ENCODE measurements at places on chromosomes 1 and 21.

DNA sequence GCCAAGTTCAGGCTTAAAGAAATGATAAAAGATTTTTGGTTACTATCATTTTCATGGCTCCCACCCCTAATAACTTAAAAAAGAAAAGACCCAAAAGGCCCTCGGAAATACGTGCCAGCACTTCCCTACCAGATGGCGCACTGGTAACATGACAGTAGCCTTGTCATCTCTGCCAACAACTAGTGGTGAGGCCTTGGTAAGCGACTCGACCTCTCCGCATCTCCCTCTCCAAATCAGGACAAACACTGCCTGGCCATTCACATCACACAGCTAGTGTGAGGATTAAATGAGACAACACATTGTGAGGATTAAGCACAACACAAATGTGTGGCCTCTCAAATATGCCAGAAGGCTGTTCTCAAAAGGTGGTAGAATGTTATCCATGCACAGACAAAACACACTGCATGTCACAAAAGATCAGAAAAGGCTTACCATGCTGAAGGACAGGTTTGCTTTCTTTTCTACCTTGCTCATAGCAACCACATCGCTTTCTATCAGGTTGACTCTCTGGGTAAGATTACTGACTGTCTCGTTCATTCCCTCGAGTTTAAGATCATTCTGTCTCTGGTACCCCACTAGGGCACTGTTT is 16.4 kb downstream of the TEX38 start:
- DNase-seq: no peak

- no peak for DNase-seq
Measured at GRCh38 chr1:156933136-156933535, 12.7 kb downstream of the LRRC71 start.

DNA sequence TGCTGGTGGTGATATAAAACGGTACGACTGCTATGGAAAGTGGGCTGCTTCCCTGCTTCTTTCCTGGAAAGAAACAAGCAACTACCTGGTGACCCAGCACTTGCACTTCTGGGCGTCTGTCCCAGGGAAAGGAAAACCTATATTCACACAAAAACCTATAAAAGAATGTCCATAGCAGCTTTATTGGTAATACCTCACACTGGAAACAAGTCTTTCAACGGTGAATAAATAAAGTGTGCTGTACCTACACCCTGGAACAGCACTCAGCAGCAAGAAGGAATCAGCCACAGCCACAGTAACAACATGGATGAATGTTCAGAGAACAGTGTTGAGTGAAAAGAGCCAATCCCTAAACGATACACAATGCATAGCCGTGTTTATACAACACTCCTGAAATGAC is 19.9 kb downstream of the SLC19A1 start:
- no peak for DNase-seq

- no peak for DNase-seq
Measured at GRCh38 chr1:187689129-187689528, 860.4 kb downstream of the PLA2G4A start.

GRCh38 chr1:193030280-193030679 is 28.9 kb downstream of the UCHL5 start:
- no peak for DNase-seq

GRCh38 chr1:162179121-162179520 is 109.6 kb downstream of the NOS1AP start:
- no peak for DNase-seq

DNA sequence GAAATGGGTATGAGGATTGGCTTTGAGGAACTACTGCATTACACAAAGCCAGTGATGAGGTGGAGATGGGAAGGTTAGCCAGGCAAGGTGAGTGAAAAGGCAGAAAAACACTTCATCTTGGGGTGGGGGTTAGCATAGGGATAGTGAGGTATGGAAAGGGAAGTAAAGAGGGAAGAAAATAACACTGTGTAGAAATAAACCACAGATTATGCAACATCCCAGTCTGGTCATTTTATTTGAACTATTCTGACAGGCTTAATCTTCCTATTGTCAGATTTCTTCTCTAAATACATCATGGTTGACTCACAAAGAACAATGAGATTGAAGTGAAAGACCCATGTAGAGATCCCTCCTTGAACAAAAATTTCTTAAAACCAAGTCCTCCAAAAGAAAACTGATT is 640.2 kb downstream of the PTPRC start:
- peak; percentile 48 for DNase-seq

GRCh38 chr21:34962586-34963222 is 86.4 kb downstream of the RUNX1 start:
- peak; percentile 48 for DNase-seq

All from suppressor macrophage treated with lipopolysaccharide for 4 hours (primary cell).